ENCODE measurements at places on chromosomes 13 and 19. TPM values are rescaled to one million over a fixed set of nuclear protein-coding genes. Genes with fewer than 3 reads are reported as not detected.

Gene KIRREL2
- total RNA-seq = 0.86 TPM

Gene TEX101
- not detected for total RNA-seq

Gene PNMA8A
- total RNA-seq = 0.41 TPM

Gene POU2F2
- 123 TPM for total RNA-seq

Gene CGB2
- not detected for total RNA-seq

Gene SHC2
- 0.16 TPM for total RNA-seq

Gene UNC13A
- 0.08 TPM for total RNA-seq

Gene KIR2DL1
- total RNA-seq = not detected

DNA sequence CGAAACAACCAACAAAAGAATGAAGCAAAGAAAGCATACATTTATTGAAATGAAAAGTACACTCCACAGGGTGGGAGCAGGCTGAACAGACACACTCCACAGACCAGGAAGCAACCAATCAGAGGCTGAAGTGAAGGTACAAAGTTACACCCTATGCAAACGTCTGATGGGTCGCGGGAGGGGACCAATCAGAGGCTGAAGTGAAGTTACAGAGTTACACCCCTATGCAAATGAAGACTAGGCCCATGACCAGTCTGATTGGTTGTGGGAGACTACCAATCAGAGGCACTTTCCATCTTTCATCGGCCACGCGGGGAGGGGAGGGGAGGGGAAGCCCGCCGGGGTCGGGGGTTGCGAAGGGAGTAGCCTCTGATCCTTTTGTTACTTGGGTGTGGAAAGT is 12.4 kb upstream of the FBL start:
- DNase-seq = no peak

GRCh38 chr13:99442273-99442895 is 58.9 kb upstream of the TM9SF2 start:
- peak; percentile 52 for DNase-seq

DNA sequence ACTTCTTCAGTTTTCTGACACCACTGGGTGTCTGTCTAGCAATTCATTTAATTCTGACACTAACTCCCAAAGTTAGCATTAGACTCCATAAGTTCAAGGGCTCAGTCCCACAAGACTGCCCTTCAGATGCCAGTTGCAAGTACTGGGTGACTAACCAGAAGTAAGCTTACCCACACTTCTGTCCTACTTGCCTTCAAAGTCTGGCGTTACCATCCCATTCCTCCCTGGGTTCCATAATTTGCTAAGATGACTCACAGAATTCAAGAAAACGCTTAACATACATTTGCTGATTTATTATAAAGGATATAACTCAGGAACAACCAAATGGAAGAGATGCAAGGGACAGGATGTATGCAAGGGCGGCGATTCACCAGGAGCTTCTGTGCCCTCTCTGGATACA is 45.5 kb upstream of the NPAS1 start:
- no peak for DNase-seq

GRCh38 chr13:75836441-75836840 is 200.3 kb downstream of the LMO7 start:
- DNase-seq = no peak

DNA sequence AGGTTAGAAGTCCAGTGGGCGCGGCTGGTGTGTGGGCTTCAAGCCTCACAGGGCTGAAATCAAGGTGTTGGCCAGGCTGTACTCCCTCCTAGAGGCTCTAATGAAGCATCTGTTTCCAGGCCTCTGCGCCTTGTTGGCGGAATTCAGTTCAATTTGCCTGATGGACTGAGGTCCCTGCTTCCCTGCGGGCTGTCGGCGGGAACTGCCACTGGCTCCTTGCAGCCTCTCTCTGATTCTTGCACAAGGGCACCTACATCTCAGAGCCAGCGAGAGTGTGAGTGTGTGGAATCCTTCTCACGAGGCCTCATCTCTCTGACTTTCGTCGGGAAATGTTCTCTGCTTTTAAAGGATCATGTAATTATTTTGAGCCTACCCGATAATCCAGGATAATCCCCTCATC is 128.6 kb downstream of the DLEU7 start:
- DNase-seq = no peak

- no peak for DNase-seq
These were observed 10.3 kb downstream of the TMEM272 start for GRCh38 chr13:51834581-51835171.

DNA sequence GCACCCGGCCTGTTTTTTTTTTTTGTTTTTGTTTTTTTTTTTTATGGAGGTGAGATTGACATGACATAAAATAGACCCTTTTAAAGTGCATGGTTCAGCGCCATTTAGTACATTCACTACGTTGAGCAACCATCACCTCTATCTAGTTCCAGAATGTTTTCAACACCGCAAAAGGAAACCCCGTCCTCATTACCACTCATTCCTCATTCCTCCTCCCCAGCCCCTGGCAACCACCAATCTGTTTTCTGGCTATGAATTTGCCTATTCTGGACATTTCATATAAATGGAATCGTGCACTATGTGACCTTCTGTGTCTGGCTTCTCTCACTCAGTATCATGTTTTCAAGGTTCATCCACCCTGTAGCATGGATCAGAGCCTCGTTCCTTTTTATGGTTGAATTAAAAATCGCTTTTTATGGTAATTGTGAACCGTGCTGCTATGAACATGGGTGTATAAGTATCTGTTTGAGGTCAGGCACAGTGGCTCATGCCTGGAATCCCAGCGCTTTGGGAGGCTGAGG is 9.9 kb upstream of the ADGRE5 start:
- DNase-seq = no peak

- no peak for DNase-seq
These were observed 163.7 kb downstream of the KLF12 start for GRCh38 chr13:73970421-73971055.

DNA sequence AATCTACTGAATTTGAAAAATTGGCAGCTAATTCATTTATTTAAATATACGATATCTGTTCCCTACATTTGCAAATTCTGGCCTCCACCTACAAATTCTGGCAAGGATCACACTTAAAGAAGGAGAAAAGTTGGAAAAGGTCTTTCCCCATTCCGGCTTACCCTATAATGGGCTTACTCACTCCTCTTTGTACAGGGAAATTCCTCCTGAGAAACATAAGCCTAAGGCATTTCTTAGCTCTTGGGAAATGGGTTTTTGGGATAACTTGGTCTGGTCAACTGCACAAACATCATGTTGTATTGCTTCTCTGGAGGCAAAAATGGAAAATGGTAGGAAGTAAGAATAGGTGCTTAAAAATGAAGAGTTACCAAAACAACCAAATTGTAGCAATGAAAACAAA is 25.5 kb downstream of the KCTD12 start:
- DNase-seq = no peak

DNA sequence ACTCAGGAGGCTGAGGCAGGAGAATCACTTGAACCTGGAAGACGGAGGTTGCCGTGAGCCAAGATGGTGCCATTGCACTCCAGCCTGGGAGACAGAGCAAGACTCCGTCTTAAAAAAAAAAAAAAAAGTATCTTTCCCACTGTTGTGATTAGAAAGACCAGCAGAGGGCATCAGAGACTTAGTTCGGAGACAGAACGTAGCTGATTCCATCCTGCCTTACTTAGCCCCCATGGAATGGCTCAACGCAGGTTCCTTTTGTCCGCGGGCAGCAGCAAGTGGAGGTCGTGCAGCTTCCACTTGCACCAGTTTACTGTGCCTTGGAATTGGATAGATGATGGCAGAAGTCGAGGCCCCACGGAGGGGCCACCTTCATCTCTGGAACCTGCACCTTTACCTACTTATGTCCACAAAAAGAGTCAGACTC is 8.1 kb downstream of the TIMM29 start:
- DNase-seq = no peak

- DNase-seq = no peak
These were observed 14.7 kb downstream of the CDX2 start for GRCh38 chr13:27954406-27954851.

DNA sequence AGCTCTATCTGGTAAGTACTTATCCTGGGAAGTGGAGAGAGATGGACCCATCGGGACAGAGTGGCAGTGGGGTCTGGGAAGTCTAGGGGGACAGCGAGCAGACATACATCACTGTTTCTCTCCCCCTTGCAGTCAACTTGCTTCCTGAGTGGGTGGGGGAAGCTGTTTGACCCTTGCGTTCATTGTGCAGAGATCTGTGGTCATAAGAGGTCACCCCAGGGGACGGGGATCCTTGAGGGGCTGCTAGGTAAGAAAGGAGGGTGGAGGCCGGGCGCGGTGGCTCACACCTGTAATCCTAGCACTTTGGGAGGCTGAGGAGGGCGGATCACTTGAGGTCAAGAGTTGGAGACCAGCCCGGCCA is 474 bp downstream of the ARHGEF18 start:
- DNase-seq = no peak

GRCh38 chr19:15365264-15365663 is 14.3 kb downstream of the AKAP8 start:
- no peak for DNase-seq

DNA sequence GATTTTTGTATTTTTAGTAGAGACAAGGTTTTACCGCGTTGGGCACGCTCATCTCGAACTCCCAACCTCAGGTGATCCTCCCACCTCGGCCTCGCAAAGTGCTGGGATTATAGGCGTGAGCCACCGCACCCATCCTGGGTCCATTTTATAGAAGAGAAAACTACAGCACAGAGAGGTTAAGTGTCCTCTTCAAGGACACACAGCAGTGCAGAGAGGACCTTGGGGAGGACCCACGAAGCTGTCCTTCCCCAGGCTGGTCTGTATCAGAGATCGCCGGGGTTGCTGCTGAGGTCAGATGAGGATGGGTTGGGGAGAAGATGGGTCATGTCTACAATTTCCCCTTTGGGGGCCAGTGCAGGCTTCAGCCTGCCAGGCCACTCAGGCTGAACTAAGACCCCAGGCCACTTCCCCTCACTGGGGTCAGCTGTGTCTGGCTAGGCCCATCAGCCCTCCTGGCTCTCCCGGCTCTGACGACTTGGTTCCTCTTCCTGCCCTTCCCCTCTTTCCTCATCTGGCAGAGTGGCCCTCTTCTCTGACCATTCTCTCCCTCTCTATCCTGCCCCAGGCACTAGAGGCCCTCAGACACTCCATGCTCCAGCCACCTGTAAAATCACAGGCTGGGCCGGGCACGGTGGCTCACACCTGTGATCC is 9.6 kb downstream of the MYO1F start:
- no peak for DNase-seq

- no peak for DNase-seq
These were observed 147.4 kb downstream of the STK24 start for GRCh38 chr13:98429531-98429930.

DNA sequence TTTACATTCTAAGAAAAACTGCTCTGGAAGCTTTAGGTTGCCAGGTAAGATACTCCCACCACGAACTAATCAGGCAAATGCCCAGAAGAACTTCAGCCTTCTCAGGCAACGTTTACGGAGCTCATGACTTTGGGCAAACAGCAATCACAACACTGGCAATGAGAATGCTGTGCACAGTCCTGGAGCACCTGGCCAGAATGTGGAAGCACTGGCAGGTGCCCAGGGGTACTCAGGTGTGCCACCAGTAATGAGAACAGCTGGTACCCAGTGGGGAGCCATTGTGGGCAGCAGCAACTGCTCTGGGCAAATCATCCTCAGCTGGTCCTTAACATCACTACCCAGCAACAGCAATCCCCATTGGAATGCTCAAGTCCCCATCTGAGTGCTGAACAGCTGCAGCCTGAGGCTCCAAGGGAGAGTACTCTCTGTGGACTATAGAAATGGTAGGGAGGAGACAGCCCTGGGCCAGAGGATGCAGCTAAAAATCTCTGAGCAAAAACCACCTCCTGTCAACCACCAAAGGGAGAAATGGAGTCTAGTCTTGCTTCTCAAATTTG is 210.0 kb downstream of the FOXO1 start:
- DNase-seq = no peak

GRCh38 chr13:33099860-33100259 is 83.6 kb downstream of the KL start:
- DNase-seq = no peak

- no peak for DNase-seq
These were observed 32.6 kb upstream of the MEDAG start for GRCh38 chr13:30873499-30873898.
